ENCODE measurements at places on chromosomes 16 and 17.
A peak's percentile ranks its signal among the peaks of the same experiment; 100 is the strongest.

GRCh38 chr16:83781-84615 lies 6.0 kb downstream of the MPG start:
- no peak for DNase-seq

GRCh38 chr16:12965274-12965804 lies 63.9 kb downstream of the SHISA9 start:
- DNase-seq, result no peak

GRCh38 chr16:75248536-75249380 lies 2.7 kb downstream of the BCAR1 start:
- no peak for DNase-seq

DNA sequence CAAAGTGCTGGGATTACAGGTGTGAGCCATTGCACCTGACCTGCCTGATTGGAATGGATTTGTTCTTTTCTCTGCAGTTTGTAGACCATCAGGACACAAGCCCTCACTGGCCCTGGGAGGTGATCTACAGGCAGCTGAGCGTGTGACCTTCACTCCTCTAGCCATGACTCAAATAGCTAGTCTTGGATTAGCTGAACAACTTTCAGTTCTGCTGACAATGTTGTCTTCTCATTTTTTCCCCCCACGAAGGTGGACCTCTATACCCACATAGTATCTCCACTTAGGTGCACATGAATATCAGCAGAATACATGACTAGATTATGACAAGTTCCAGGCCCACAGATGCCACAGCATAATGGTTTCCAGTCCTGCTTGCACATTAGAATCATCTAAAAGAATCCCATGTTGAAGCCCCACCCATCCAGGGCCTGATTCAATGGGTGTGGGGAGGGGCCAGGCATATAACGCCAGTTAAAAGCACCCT lies 36.8 kb downstream of the HS3ST3B1 start:
- peak; percentile 55 for DNase-seq

GRCh38 chr17:67217446-67217845 lies 27.6 kb downstream of the HELZ start:
- no peak for DNase-seq

Data from stimulated activated CD4-positive, alpha-beta T cell treated with anti-CD3 and anti-CD28 coated beads, Interleukin-12 subunit alpha, Interleukin-12 subunit beta, amount 100 ng/mL, for 24 hours (primary cell).